ENCODE measurements at places on chromosomes 12 and 14.

DNA sequence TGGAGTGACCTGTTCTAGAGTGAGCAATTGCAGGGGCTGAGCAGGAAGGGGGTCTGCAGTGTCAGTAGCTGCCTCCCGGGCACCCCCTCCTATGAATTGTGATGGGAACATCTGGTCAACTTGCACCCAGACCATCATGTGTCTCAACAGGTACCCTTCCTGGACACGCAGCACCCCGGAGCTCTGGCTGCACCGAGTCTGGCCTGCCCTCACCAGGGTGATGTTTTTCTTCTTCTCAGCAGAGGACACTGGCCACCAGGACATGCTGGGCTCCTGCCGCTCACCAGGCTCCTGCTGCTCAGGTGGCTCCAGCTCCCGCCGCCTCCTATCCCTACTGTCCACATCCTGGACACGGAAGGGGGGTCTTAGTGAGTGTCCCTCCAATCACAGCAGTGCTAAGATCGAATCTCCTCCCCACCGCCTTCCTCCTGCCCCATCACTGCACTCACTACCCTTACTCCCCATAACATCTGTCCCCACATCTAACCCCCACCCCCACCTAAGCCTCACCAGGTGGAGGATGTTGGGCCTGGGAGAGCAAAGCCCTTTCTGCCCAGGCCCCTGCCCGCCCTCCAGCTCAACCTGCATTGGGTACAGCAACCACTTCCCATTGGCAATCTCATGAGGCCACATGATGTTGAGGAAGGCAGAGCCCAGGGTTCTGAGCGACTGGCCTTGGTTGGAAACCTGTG, 14.9 kb downstream of the ITGA7 start:
- DNase-seq = no peak

- no peak for DNase-seq
Observed at GRCh38 chr12:74847169-74847568, 309.5 kb downstream of the ATXN7L3B start.

DNA sequence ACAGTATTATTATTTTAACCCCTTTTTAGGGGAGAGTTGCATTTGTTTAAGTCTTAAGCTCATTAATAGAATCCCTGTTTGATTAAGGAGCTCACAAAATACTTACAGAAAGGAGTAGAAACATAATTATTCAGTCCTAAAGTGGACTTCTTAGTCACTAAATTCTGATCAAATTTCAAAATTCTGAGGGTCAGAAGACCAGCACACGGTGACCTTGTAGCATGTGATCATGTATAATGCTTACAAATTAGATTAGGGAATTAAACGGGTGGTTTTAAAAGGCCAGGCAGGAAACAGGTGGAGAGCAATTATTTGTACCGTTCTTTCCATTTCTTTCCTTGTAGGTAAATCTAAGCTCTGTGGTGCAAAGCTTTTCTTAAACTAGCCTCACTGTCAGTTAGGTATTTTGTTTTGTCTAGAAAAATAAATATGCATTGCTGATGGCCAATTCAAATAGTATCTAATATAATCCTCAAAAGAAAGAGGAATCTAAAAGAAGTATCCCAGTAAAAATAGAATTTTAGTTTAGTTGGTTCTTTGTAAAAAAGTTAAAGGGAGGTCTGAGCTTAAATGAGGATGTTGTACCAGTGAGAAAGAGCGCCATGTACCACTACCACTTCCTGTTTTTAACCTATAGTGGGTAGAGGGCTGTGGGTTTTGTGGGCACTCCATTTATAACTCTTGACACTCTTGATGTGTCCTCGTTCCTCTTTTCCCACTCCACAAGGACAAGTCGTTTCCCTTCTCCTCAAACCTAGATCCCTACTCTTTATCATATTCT, 51.1 kb downstream of the SLC38A1 start:
- DNase-seq = no peak

- DNase-seq = peak; percentile 1
Observed at GRCh38 chr12:1919284-1919683, 832 bp upstream of the CACNA2D4 start.

GRCh38 chr12:33602515-33602914, 162.9 kb upstream of the SYT10 start:
- no peak for DNase-seq

DNA sequence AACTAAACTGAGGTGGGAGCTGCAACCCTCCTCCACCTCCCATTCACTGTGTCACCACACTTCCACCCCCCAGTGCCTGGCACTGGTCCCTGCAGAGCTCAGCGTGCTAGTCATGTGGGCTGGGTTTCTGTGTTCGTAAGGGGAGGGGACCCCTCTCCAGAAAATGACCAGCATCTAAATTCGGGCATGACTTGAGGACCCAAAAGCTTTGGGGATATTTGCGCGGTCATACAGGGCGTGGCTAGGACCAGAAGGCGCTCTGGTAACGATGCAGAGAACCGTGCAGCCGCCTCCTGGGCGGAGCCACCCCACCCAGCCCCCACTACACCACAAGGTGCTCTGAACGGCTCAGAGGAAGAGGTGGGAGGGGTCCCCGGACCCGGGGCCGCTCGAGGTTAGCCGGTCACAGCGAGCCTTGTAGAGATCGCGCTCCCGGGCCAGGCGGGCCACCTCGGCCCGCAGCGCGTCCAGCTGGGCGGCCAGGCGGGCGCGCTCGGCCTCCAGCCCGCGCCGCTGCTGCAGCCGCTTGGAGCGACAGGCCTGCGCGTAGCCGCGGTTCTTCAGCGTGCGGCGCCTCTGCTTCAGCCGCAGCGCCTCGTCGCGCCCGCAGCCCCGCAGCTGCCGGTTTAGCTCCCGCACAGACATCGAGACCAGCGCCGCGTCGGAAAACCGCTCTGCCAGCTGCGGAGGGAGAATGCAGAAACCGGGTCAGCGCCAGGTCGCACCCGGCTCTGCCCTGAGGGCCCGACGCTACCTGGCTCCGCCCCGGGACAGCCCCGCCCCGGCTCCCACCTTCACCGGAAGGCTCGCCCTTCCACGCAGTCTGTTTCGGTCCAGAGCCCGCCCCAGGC, 9.8 kb downstream of the CPNE6 start:
- DNase-seq = peak; percentile 86
